Glomerular endothelial cell (primary cell): ENCODE measurements at places on chromosomes 2 and 18. TPM values are rescaled to one million over a fixed set of nuclear protein-coding genes. Genes with fewer than 3 reads are reported as not detected.

- no peak for DNase-seq
Observed at GRCh38 chr2:159620796-159621195, 4.4 kb upstream of the BAZ2B start.

GRCh38 chr18:50128506-50129271 lies 66.3 kb downstream of the MYO5B start:
- no peak for DNase-seq

DNA sequence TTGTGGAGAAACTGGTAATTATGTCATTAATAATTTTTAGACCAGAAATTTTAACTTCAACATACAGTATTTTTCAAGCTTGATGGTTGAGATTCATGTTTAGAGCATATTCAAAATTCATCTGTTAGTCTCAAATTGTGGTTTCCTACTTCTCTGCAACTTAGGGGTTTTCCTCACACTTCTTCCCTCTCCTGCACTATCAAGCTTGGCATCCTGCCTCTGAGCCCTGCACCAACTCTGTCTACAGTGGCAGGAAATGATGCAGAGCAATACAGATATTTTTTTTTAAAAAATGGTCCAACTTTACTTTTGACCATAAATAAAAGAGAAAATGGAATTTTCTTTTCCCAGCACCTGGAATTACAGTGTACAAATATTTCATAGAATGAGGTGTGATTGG lies 247.3 kb downstream of the NUP35 start:
- DNase-seq: no peak

- no peak for DNase-seq
Observed at GRCh38 chr2:174124181-174124580, 124.2 kb downstream of the OLA1 start.

GRCh38 chr2:134550566-134551164 lies 168.1 kb downstream of the TMEM163 start:
- no peak for DNase-seq

DNA sequence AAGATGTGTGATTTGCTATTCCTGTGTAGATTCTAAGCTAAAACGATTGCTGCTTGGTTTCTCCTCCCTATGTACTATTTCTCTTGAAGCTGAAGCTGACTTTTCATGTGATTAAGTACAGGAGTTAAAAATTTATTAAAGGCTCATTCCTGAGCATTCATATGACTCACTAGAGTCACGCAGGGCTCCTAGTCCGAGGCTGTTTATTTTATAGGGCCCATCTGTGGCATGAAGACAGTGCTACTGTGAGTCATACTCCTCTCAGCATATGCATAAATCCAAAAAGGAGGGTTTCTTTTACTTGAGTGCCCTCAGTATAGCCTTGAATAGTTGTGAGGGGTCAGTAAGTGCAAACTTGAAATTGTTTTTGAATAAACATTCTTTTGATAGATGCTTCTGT lies 378.8 kb downstream of the PTPRM start:
- no peak for DNase-seq

GRCh38 chr2:106843001-106843909 lies 42.7 kb downstream of the ST6GAL2 start:
- no peak for DNase-seq

GRCh38 chr2:118133916-118134315 lies 45.6 kb downstream of the INSIG2 start:
- DNase-seq: no peak

DNA sequence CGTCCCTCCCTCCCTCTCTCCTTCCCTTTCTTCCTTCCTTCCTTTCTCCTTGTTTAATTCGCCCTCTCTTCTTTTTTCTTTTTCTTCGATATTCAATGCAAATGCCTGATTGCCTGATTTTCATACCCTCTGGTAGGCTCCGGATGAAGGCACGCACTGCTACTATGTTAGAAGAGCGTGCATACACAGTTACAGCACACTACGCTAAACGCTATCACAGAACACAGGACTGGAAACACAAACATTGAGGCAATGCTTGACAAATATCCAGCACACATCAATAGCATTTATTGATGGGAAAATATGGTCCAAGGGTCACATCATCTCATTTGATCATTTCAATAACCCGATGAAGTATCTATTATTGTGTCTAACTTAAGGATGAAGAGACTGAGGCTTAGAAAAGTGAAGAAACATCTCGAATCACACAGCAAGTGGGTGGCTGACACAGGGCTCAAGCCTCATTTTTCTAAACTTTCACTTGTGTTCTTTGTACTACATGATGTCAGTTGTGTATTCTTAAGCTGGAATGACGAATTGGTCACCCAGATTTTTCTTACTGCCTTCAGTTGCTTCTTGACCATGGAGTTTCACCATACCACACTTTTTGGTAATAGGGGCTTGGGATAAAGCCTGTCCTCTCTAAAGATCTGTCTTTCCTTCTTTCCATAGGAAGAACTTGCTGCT lies 101.8 kb downstream of the TRIB2 start:
- no peak for DNase-seq

DNA sequence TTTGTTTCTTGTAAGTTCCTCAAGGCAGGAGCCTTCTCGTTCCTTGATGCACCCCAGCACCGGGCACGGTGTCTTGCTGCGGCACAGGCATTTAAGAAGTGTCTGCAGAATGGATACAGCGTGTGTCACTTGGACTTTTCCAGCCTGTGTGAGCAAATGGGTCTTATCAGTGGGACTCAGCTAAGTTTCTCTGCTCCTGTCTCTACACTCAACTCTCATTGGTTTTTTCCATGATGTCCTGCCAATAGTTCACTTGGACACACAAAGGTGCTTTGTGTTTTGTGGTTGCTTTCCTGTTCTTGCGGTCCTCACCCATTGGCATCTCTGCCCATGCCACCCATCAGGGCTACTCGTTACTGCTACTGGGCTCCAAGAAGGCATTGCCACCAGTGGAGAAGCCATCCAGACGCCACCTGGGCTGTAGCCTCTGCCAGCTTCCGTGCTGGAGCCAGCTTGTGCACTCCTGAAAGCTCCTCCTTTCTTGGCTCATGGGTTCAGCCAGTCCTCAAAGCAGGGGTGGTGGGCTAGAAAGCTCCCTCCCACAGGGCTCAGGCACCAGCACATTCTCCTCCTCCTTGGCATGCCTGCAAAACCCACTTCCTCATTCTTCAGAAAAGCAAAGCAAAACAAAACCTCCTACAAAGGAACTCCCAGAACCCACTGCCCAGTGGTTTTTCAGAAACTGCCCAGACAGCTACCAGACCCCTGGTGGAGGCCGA lies 41.4 kb downstream of the IL1R2 start:
- no peak for DNase-seq

DNA sequence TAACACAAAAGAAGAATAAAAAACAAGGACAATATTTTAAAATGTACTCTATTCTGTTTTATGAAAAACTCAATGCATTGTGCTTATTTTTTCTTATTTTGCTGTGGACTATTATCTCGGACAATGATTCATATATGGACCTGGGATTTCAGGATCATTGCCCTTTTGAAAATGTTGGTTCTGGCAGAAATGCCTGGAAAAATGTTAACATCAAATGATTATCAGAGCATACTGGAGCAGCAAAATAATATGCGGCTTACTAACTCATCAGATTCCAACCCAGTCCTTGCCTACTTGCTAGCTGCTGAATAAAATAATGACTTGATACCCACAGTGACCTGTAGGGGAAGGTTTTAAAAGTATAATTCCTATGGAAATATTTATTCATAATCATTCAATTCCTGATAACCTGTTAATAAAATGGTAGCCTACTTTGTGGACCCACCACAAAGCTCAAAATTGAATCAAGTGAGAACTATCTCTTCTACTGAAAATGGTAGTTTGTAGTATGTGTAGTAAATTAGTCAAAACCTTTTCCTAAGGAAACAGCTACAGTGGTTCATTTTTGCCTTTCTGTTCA lies 117.4 kb downstream of the NEB start:
- DNase-seq: no peak

DNA sequence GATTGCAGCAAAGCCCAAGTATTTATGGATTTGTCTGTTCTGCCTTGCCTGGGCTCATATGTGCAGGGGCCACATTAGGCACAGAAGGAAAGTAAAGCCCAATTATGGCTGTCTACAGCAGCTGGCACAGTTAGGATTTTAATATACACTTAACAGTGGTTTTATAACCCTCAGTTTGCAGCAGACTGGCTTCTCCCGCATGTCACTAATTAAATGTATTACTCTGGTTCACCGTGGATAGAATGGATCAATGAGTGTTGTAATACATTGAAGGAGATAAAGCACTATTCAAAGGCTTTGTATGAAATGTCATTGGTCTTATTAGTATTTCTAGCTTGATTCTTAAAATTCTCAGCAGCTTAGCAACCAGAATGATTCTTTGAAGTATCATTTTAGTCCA lies 320.2 kb downstream of the KCNS3 start:
- DNase-seq: no peak

GRCh38 chr2:232327105-232328031 lies 51.2 kb upstream of the ALPP start:
- peak; percentile 37 for DNase-seq

DNA sequence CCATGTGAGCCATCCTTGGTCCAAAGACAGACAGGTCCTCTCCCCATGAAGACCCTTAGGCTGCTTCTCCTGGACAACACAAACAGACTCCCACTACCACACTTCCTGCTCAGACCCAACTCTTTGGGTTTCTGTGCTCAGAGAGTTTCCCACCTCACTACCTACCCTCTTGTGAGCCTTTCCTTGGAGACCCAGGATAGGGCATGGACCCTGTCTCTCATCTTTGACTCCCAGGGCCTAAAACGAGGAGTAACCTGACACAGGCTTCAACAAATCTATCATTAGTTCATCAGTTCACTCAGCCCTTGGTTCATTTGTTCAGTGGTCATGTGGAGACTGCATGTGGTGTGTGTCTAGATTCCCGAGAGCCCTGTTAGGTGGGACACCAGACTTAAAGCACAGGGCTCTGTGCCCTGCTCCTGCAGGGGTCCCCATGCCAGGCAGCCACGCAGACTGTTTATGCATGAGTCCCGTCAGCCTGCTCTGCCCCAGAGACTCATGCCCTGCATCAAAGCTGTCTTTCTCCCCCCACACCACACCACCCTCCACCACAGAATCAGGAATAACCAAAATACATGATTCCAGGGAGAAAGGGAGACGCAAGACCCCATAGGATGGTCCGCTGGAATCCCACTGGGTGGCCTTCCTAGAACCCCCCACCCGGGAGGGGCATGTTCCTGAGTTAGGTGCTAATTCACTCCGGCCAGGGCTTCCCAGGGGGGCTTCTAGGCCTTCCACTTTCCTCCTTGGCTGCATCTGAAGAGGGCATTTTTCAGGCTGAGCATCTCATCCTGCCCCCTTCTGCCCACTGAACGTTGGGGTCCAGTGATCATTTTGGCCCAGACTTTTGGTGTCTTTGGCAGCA lies 100.2 kb upstream of the TEX51 start:
- no peak for DNase-seq

DNA sequence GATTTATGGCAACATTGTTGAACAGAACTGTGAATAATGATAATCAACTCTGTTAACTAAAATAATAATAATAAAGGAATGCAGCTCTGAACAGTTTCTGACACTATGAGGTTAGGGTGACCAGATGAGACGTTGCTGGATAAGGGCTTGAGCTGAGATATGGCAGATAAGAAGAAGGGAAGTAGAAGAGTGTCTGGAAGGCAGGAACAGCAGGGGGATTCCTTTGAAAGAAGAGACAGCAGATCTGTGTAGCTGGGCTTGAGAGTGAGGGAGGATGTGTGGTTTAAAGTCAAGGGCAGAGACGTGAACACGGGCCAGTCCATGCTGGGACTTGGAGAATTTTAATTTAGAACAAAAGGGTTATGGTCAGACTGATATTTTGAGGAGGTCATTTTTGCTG lies 273.1 kb upstream of the SLC14A2 start:
- no peak for DNase-seq

DNA sequence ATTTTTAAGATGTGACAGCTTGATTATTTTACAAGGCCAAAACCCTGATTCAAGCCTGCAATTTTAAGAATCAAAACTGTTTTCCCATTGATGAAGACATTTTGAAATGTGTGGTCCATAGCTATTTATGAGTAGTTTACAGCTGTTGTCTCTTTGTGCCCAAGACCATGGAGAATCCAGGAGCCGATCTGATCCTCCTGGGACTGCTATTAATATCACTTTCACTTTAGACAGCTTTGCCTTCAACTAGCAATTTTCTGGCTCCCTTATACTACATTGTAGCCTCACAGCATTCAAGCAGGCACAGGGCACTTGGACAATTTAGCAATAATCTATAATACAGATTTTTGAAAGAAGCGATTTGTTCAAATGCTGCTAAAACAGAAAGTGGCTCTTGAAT lies 172.9 kb downstream of the SLC8A1 start:
- DNase-seq: no peak

GRCh38 chr2:155256803-155257202 lies 558.3 kb downstream of the KCNJ3 start:
- DNase-seq: no peak

DNA sequence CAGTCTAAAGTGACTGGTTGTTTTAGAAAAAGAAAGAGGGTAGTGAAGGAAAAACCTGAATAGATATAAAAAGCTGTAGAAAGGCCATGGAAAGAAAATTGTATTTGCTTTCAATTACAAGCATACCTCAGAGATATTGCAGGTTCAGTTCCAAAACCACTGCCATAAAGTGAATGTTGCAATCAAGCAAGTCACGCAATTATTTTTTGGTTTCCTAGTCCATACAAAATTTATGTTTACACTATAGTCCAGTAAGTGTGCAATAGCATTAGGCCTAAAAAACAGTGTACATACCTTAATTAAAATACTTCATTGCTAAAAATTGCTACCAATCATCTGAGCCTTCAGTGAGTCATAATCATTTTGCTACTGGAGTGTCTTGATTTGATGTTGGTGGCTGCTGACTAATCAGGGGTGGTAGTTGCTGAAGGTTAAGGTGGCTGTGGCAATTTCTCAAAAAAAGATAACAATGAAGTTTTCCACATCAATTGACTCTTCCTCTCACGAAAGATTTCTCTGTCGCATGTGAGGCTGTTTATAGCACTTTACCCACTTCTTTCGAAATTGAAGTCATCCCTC lies 2003.8 kb upstream of the PIK3C3 start:
- DNase-seq: no peak

- no peak for DNase-seq
Observed at GRCh38 chr2:239358062-239358754, 42.6 kb downstream of the HDAC4 start.

DNA sequence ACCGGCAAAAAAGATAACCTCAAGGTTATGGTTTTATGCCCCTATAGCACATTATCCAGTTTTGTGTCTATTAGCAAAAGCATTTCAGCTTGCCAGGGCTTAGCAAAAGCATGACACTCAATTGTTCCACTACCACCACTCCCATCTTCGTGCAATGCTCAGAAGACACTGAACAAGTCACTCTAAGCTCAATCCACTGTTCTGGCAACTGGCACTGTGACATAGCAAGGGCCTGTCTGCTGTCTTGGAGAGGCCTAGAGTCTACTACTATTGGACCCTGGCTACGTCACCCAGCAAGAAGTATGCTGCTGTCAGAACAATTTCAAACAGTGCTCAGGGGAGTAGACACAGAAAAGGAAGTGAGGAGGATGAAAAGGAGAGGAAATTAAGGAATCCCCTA lies 103.5 kb upstream of the PPP1CB start:
- DNase-seq: no peak

SAG gene
- not detected in 2 replicates for total RNA-seq

MBD2 gene
- total RNA-seq: 21.7 and 25.1 TPM in 2 replicates

OR6B3 gene
- total RNA-seq: not detected in 2 replicates

CERKL gene
- total RNA-seq: not detected in 2 replicates

TUBA3D gene
- total RNA-seq: not detected in 2 replicates

FSHR gene
- not detected in 2 replicates for total RNA-seq

OR6B2 gene
- total RNA-seq: not detected in 2 replicates

PHLPP1 gene
- total RNA-seq: 7.3 and 14.5 TPM in 2 replicates

PLB1 gene
- total RNA-seq: 0.53 and 1.6 TPM in 2 replicates

LRPPRC gene
- 49.0 and 54.4 TPM in 2 replicates for total RNA-seq

IL18R1 gene
- 4.5 and 5.3 TPM in 2 replicates for total RNA-seq

GPR45 gene
- total RNA-seq: not detected in 2 replicates

MC2R gene
- not detected in 2 replicates for total RNA-seq

LOXL3 gene
- total RNA-seq: 1.1 and 2.7 TPM in 2 replicates
